ENCODE measurements at places on chromosomes 1 and 21.

DNA sequence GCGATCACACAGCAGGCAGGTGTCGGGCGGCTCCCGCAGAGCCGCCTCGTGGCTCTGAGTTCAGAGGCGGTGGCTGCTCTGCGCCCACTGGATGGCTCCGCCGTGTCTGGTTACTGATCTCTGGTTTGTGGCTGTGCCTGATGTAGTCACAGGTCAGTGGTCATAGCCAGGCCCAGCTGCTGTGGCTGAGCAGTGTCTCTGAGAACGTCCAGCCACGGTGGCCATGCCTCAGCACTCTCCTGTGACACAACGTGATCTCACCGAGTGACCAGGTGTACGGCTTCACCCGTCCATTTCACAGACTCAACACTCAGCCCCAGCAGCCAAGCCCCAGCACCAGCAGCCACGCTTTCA, 61.2 kb downstream of the KCNN3 start:
- DNase-seq = no peak

- DNase-seq = no peak
Observed at GRCh38 chr1:62370594-62370993, 51.4 kb upstream of the KANK4 start.

DNA sequence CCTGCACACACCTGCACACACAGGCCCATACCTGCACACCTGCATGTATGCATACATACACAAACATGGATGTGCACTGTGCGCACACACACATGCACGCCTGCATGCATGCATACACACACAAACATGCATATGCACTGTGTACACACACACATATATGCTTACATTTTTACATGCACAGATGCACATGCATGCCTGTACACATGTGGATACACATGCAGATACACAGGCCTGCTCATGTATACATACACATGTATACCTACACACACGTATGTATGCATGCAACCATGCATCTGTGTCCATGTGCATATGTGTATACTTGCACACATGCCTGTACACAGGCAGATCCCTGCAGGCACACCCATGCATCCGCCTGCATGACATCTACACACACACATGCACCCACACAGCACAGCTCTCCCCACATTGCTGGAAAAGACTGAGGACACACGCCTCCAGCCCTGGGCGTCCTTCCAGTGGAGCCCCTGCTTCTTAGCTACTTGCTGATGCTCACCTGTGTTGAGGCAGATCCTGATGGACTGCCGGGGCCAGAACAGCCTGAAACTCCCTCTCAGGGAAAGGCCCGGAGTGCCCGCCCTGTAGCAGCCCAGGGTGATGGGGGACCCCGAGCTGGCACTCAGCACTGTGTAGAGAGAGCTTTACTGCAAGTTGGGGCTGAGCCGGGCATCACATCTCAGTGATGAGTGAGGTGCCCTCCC, 28.6 kb downstream of the KRTAP10-1 start:
- DNase-seq = no peak

DNA sequence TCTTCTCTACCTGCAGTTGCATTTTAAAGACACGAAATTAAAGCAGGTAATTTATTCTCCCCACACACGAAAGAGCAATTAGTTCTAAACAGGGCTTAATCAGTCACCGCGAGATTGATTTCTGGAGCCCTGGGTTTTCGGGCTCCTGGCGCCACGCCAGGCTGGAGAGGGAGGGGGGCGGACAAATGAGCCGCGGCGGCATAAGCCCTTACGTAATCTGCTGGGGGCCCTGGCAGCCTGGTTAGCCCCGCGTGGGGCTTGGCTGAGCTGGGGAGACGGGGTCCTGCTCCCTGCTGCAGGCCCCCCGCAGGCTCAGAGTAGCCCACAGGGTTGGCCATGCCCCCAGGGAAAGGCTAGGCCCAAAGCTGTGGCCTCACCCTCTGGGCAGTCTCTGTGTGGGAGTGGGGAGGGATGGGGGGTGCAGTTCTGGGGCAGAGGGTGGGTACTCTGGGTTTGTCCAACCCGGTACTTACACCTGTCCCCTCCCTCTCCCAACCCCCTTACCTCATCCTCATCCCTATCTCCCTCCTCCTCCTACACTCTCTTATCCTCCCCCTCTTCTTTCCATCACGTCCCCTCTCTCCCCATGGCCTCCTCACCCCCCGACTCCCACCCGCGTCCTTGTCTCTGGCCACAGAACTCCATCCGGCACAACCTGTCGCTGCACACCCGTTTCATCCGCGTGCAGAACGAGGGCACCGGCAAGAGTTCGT, 19.9 kb downstream of the FOXO6 start:
- no peak for DNase-seq

DNA sequence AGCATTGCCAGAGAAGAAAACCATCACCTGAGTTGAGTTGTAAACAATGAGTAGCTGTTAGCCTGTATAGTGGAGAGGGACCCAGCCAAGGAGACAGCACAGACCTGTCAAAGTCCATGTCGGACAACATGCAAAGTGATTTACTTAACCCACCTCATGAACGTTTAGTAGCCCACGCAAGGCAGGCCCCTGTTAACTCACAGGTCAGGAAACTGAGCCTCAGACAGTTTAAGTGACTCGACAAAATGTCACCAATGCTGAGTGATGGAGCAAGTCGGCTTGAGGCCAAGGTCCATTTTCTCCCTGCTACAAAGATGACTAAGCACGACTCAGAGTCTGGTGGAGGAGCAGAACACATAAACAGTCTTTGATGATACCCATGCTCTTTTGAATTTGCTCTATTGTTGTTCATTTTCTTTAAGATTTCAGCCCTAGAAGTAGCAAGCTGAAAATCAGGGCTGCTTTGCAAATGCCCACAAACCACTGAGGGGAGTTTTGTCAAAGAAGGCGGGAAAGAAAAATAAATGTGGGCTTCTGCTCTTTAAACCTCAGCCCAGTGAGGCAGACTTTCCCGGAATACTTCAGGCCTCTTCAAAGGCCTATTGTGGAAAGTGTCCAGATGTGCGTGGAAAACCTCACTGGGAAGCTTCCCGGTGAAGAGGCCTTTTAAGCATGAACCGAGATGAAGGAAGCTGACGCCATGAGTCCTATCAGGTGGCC, 83.8 kb upstream of the HOOK1 start:
- DNase-seq = no peak

DNA sequence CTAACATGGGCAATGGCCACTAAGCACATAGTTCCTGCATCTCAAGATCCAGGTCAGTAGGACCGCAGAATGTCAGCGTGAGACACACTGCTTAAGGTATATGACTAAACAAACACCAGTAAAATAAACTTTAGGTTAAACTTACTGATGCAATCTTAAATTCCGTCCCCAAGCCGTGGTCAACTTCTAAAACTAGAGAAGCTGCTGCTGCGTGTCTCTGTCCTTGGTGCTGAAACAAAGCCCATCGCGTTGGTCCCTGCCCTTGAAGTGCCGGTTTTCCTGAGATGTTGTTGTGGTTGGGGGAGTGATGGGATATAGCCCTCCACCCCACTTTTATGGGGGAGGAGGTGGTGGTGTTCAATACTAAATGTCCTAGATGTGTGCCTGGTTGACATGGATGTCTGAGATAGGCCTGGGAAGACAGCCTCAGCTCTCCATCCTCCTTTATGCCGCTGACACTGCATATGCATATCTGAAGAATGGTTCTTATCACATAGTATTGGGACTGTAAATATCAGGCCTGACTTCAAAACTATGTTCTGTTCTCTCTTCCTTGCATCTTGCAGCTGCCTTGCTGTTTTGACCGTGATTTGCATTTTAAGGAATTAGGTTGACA, 72.0 kb upstream of the KCNA3 start:
- peak; percentile 8 for DNase-seq

GRCh38 chr21:45824546-45825215, 156.9 kb upstream of the COL6A1 start:
- no peak for DNase-seq

GRCh38 chr1:109620401-109620791, 759 bp downstream of the AMPD2 start:
- no peak for DNase-seq

DNA sequence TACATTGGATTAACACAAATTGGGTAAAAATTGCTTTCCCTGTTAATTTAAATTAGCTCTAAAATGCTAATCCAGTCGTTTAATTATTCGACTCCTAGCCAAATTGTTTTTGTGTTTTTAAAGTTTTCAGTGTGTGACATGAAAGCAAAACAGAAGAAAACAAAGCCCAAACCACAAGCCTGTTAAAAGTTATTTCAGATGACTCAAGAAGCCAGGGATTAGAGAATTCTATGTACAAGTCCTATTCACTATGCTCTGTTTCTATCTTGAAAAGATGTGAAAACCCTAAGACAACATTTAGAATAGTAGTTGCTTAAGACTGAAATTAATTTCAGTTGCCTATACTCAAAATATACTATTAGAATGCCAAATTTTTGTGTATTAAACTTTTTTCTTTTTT, 294.8 kb upstream of the ADAMTS5 start:
- no peak for DNase-seq

DNA sequence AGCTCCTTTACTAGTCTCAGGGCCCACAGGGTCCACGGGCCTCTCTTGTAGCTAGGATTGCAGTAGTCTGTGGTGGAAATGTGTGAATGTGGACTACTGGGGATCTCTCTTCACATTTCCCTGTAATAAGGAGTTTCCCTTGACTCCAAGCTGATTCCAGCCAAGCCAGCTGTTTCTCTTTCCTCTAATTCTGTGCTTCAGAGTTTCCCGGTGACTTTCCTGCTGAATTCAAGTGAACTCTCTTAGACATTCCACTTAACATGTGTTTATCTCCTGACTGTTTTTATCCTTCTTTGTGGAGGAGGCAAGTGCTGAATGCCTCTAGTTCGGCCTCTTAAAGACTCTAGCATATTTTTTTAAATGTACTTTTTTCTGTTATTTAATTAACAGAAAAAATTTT, 354.0 kb upstream of the RGS18 start:
- no peak for DNase-seq

DNA sequence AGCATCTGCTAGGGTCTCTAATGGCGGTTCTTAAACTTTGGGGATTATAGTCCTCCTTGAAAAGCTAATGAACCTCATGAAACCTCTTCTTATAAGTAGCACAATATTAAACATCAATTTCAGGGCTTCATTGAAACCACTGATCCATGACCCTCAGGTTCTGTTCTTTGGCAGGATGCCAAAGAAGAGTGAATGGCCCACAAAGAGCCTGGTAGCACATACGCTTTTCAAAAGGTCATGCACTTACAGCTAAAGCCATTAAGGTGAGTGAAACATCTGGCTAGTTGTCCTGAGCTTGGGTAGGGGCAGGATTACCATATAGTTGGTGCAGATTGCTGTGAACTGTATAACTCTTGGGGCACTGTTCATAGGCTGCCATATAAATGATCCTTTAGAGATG, 42.3 kb downstream of the MDM4 start:
- DNase-seq = no peak

DNA sequence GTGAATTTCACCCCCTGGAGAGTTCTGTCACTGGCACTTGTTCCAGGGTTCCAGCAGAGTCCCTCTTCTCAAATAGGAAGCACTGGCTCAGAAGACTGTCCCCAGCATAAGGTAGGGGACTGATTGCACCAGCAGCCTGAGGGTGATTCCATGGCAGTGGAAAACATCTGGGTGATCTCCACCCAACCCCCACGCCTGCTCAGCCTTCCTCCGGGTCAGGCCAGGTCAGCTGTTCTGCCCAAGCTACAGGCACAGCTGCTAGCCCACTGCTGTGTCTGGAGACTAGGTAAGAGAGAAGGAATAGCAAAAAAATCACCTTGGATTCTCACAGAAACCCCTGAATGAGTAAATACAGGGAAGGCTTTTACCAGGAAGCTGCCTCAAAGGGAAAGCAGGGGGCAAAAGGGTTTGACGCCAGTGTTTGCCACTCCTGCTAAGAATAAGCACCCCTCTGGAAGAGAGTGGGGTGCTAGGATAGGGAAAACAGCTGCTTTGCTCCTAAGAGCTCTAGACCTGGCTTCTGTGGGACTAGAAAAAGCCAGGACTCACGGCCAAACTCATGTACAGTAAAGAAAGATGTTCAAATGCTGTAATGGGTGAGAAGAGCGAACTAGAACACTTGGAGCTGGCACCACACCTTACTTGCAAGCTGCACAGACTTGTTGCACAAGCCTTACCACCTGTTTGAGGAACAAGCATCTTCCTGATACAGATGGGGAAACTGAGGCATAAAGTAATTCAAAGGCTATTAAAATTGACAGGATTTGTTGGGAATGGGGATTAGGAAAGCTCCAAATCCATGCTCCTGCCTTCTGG, 1.0 kb upstream of the DENND2D start:
- DNase-seq = peak; percentile 17

DNA sequence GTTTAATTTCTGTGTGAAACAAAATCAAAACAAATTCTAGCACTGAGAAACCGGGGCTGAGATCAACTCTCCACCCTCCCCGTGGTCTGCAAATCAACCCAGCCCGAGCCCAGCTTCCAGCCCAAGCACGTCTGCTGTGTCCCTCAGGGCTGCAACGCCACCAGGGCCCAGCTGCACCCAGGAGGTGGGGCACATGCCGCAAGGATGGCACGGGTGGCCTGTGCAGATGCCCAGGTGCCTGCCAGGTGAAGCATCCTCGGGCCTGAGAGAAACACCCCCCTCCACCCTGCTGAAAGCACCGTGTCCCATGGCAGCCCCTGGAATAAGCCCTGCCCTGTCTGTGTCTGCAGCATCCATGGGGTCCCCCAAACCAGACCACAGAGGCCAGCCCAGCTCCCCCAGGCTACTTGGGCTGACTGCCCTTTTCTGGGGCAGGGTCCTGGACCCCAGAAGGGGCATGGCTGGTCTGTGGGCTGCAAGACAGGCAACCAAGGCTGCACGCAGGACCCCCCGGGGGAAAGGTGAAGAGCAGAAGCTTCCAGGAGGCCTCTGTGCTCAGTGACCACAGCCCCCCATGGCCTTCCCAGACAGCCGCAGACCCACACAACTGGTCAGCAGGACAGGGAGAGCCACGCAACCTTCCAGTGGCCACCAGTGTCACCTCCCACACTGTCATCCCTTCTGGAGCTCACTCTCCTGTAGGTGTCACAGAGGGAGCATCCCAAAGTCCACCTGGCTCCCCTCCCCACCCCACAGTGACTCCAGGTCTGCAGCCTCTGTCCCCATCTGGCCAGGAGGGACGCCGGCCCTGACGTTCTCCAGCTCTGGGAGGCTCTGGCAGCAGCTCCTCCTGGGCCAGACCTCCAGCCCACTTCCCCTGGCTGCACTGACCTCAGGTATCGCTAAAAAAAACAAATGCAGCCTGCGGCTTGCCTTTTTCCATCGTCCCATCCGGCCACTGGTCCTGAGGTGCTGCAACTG, 7.7 kb downstream of the WNT9A start:
- no peak for DNase-seq
